ENCODE measurements at places on chromosomes 2 and 18.

DNA sequence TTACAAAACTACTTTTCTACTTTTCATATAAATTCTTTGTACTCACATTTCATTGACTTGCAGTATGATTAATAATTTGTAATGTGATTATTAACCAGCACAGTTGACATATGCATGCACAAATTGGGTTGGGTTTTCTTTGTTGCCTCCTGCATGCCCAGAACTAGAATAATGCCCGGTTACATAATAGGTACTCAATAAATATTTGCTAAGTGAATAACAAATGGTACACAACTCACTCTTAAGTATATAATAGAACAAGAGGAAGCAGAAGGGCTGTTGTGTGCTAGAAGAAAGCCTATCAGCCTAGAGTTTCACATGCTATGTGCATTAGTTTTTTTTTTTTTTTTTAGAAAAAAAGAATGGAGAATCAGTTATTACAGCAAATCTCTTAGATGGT, 9.3 kb downstream of the RDH14 start:
- no peak for DNase-seq

DNA sequence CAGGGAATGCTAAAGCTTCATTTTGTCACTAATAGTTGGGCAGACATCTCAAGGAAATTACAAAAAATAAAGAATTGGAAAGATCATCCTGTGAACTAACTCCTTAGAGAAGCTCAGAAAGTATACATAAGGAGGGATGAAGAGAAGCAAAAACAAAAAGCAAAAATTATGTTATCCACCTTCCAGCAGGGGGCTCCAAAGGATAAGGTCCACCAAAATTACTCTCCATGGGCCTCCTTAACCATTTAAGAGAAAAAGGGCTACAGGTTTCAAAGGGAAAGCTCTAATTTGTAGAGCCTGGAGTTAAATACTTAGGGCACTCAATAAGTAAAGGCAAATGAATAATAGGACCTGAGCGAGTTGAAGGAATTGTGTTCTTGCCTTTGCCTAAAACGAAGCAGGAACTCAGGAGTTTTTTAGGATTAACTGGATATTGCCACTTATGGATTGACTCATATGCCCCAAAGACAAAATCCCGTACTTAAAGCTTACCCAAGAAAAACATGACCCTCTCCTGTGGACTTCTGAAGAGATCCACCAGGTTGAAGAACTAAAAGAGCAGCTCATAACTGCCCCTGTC, 1167.9 kb downstream of the DSC3 start:
- DNase-seq = no peak

GRCh38 chr2:99961196-99961913, 181.0 kb downstream of the AFF3 start:
- no peak for DNase-seq

DNA sequence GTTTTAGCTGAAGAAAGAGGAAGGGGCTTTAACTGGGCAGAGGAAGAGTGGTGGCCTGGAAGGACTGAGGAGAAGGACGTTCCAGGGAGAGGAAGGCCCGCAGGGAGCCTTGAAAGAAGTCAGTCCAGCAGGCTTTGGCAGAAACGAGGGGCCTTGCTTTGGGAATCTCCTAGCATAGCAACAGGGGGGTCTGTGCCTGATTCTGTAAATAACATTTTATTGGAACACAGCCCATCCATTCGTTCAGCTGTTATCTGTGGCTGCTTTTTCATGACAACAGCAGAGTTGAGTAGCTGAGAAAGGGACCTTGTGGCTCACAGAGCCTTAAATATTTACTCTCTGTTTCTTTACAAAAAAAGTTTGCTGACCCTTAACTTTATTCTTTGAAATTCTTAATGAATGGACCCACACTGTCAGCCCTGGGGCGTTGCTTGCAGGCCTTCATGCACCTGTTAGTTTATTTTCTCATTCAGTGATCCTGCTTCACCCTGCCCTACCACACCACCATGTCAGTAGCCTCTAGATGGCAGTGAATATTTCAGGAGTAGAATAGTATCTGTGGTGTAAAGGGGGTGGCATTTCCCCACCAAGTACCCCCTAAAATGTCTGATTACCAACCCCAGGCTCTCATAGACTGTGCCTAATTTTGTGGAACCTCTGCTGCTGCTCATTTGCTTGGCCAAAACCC, 61.0 kb downstream of the MGAT5 start:
- no peak for DNase-seq

DNA sequence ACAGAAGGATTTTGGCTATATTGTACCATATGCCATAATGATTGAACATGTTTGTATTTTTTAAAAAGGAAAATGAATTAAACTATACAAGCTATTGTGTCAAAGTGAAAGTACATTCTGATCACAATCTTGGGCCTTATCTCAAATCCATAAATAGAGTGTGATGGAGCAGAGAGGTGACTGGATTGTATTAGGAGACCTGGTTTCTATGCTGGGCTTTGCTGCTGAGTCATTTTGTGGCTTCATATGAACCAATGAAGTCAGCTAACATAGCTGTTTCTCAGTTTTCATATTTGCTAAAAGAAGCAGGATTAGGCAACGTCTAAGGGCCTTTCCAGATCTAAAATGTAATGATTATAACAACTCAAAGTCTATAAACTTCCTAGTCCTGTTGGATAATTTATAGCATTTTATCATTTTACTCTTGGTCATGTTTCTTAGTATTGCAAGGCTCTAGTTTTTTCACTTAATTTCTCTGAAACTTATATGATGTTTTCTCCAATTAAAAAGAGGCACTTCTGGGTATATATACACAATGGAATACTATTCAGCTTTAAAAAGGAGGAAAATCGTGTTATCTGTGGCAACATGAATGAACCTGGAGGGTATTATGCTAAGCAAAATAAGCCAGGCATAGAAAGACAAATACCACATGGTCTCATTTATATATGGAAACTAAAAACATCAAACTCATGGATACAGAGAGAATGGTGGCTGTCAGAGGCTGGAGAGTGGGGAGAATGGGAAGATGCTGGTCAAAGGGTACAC, 112.3 kb downstream of the MEP1B start:
- DNase-seq = no peak

DNA sequence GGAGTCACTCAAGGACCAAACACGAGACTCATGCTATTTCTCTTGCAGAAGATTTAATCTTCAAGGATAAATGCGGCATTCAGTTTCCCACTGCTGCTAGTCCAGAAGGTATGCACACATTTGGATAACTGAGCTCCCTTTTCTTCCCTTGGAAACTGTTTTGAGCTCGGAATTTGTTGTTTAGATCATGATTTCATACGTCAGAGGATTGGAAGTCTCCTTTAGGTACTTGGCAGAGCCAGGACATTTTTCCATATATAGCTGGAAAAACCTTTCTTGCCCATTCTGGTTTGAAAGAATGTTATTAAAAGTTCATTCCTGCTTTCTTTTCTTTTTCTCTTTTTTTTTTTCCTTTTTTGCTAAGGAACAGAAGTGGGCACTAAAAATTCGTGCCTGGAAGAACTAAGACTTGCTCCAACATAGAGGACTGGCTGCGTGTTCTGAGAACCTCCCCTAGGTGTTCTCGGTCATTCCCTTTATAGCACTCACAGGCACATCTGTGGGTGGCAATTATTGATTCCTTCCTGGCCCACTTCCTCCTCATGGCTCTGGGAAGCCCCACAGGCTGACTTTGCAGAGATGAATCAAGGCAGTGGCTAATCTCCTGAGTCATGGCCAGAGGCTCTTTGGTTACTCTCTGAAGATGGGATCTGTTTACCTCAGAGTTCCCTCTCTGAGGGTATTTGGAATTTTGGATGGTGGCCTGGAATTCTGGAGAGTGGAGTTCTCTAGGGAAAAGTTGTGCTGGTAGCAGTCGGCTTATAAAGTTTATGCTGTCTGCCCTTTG, 104.8 kb downstream of the PLCL1 start:
- no peak for DNase-seq

DNA sequence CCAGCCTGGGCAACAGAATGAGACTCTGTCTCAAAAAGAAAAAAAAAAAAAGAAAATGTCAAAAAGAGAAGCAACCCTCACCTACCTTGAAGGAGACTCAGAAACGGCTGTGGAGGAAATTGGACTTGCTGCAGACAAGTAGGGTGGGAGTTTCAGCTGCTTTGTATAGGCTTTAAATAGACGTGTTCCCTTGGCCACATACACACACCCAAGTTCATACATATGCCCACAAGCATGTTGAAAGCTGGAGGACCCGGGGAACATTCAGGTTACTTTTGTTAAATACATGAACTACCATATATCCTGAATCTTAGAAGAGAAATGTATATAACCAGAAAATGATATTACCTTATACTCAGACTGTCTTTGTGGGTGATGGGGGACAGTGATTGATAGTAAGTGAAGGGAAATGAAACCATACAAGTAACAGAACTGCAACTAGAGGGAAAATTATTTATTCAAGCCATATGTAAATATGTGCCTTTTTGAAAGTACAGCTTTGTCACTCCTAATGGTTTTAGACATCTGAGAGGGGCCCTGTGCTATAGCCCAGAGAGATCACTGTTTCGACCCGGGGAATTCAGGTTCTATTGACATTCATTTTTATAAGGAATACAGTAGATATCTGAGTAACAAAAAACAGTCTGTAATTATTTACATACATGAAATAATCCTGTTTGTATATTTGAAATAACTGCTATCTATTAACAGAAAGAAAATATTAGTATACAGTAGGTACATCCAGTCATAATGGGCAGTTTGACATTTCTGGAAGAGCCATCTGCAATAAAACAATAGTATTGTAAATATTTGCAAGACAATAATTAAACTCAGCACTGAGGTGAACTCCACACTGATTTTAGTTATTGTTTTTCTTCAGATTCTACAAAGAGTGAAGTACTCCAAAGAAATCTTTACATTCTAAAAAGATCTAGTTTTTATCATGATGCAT, 48.0 kb upstream of the TGIF1 start:
- DNase-seq = no peak

DNA sequence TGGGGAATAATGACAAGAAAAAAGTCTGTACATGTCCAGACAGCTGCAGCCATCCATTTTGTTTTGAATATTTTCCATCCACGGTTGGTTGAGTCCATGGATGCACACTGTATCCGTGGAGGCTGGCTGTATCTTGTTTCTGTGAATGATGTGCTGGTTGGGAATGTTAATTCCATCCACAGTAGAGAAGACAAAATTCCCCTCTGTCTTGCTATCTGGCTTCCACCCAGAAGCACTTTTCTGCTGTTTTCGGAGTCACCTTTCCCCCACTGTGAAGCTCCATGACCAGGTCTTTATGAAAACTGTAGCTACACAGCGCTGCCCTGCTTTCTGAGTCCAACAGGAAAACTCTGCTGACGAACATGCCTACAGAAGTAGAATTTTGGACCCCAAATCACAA, 122.3 kb downstream of the HRH4 start:
- no peak for DNase-seq

GRCh38 chr2:191889931-191890330, 43.0 kb upstream of the CAVIN2 start:
- no peak for DNase-seq

- no peak for DNase-seq
Observed at GRCh38 chr2:45285311-45285710, 276.1 kb upstream of the SIX2 start.

DNA sequence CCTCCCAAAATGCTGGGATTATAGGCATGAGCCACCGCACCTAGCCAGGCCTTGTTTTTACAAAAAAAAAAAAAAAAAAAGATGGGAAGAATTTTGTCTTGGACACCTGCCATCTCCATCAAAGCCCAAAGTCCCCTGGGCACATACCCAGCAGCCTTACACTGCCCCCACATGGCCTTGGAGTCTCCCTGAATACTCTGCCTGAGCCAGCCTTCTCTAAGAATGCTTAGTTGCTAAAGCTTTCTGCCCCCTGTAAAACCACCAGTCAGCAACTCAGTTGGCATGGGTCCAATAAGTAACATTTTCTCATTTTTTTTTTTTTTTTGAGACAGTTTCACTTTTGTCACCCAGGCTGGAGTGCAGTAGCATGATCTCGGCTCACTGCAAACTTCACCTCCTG, 40.6 kb downstream of the SPC25 start:
- no peak for DNase-seq

GRCh38 chr18:57915248-57915647, 112.1 kb upstream of the ATP8B1 start:
- no peak for DNase-seq

DNA sequence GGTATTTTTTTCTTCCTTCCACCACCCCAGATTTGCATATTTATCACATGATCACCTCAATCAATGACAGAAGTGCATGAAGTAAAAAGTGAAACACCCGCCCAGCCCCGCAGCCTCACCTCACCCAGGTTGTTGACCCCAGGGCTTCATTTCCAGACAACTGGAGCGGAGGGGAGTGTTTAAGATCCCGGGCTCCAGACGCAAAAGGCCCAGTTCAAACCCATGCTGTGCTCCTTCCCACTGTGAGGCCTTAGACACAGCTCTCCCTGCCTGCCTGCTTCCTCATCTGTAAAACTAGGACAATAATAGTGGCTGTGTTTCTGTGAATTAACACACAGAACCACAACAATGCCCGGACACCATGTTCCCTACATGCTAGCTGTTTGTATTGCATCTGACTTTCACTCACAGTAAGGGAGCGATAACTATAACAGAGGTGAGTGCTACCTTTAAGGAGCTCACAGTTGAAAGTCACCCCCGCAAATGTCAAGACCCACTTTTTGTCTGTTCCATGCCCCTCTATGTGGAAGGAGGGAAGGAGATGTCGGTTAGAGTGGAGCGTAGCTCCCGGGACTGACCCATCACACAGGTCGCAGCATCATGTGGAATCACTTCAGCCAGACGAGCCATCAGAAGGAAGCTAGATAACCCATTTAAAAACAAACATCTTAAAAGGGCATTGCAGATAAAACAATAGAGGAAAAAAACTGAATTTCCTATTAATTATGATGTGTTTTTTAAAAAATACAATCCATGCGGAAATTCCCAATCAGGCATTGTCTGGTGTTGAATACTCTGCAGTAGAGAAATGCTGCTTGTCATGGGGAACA, 77.5 kb upstream of the DAPL1 start:
- DNase-seq = no peak

GRCh38 chr2:103448495-103448894, 686.7 kb downstream of the TMEM182 start:
- DNase-seq = no peak

DNA sequence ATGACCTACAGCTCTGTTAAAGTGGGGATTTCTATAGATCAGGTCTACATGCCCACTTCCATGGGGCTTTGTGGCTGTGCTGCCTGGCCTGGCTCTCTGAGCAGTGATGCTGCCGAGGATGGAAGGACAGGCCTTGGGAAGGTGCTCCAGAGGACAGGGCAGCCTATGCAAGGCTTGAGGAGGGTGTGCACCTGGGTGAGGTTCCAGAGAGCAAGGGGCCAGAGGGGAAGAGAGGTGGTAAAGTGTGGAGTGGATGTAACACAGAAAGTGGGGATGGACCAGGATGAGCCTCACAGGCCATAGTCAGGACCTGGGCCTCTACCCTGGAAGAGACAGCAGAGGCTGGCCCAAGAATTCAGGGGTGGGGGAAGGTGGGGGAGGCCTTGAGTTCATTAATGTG, 826.4 kb downstream of the DCDC2C start:
- no peak for DNase-seq

DNA sequence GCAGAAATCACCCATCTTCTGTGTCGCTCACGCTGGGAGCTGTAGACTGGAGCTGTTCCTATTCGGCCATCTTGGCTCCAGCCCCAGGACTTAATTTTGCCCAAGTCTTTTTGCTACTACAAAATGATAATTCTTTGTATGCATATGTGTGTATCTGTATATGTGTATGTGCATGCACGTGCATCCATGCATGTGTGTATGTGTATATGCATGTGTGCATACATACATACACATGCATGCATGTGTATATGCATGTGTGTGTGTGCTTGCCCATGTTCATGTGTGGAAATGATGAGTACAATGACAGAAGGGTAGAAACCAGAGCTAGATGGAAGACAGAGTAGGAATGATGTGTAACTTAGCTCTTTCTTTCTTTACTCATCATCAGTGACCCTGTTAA, 497.9 kb upstream of the SPRED2 start:
- no peak for DNase-seq

- no peak for DNase-seq
Observed at GRCh38 chr2:136221026-136221425, 103.1 kb upstream of the CXCR4 start.
